ENCODE measurements at places on chromosomes 7 and 10.

- DNase-seq, result no peak
Observed at GRCh38 chr7:42068554-42069280, 168.3 kb downstream of the GLI3 start.

- no peak for DNase-seq
Observed at GRCh38 chr10:86836044-86836443, 79.6 kb downstream of the BMPR1A start.

- no peak for DNase-seq
Observed at GRCh38 chr7:40310258-40310657, 175.5 kb downstream of the SUGCT start.

GRCh38 chr10:127993056-127993690 lies 86.3 kb downstream of the PTPRE start:
- DNase-seq, result no peak

Data from GM12892 (cell line).